ENCODE measurements at places on chromosomes 1 and 21.

- no peak for DNase-seq
These were observed 40.9 kb downstream of the LGR6 start for GRCh38 chr1:202234331-202235002.

DNA sequence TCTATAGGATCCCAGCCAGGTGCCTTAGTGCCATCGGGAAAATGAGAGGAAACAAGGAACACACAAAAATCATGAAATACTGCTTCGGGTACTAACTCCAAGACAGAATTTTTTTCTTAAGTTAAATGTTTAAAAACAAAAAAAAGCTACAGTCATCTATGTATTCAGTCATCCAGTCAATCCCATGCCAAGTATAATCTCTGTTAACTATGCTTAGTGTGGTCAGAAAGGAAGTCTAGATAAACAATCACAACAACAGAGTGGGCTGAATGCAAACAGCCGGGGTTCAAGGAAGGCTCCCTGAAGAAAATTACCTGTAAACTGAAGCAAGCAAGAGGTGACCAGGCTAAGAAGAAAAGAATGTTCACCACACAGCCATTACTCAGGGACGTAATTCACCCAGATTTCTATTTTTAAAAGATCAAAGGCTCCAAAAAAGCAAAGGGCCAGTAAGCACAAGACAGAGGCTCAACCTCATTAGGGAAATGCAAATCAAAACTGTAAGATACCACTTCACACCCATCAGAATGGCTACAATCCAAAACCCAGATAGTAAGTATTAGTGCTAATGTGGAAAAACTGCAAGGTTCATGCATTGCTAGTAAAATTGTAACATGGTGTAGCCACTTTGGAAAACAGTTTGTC, 53.0 kb downstream of the RERE start:
- DNase-seq, result no peak

GRCh38 chr1:183283286-183283685, 97.2 kb downstream of the LAMC2 start:
- no peak for DNase-seq

GRCh38 chr21:30689822-30690221, 28.8 kb downstream of the KRTAP21-3 start:
- no peak for DNase-seq

- no peak for DNase-seq
These were observed 41.4 kb downstream of the RNF115 start for GRCh38 chr1:145782272-145783099.

DNA sequence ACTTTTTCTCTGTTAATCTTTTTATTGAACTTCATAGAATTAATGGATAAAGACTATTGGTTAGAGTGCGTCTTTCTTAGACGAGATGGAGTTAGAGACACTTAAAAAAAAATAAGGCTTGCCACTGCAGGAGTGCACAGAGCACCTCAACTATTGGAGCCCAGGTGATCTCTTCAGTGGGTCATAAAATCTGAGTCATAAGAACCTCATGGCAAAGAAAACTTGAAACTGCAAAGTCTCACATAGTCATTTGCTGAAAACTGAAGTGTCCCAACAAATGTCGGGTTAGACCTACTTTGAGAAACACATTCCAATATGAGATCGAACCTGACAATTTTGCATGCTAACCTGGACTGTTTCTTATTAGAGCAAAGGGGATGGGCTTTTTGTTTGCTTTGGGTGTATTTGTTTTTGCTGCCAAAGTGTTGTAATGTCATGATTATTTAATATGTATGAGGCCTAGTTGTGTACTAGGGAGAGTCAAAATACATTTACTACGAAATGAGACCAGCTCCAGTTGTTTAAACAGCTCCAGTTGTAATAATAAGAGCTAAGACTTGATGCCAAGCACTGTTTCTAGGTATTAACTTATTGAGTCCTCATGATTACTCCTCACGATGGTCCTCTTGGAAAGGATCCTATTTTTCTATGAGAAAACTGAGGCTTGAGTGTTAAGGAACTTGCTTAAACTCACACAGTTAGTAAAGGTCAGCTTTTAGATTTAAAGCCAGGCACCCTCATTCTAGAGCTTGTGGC, 65.1 kb downstream of the DDR2 start:
- DNase-seq, result no peak

- DNase-seq, result no peak
These were observed 67.7 kb downstream of the GDAP2 start for GRCh38 chr1:117861694-117862093.

GRCh38 chr1:180524160-180524914, 22.0 kb upstream of the ACBD6 start:
- no peak for DNase-seq

DNA sequence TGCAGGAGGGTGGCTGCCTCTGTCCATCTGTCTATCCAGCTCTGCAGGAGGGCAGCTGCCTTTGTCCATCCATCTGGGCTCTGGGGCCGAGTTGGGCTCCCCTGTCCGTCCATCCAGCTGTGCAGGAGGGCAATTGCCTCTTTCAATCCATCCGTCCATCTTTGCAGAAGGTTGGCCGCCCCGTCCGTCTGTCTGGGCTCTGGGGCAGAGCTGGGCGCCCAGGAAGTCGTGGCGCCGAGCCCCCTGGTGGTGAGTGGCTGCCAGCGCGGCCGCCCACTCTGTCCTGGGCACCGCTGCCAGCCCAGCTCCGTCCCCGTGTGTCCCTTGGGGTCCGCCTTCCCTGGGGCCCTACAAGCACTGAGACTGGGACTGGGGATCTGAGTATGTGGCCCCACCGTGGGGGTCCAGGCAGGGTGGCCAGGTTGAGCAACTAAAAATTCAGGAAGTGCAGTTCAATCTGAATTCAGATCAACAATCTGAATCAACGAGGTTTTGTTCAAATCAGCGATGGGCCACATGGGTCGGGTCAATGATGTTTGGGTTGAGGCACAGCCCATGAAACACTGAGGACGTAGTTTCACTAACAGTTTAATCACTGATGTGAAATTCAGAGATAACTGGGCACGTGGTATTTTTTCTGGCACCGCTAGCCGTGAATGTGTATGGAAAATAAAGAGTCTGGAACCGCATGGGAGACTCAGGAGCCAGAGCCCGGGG, 99.1 kb upstream of the ACTRT2 start:
- DNase-seq, result peak; percentile 26

- DNase-seq, result no peak
These were observed 119.7 kb downstream of the LYPLAL1 start for GRCh38 chr1:219293410-219293809.

GRCh38 chr1:36295390-36295789, 10.8 kb upstream of the SH3D21 start:
- no peak for DNase-seq

Data from T-helper 17 cell (primary cell).